ENCODE measurements at places on chromosomes 16 and 17. TPM values are rescaled to one million over a fixed set of nuclear protein-coding genes. Genes with fewer than 3 reads are reported as not detected.

GRCh38 chr16:12260647-12261262 is 284.2 kb downstream of the SNX29 start:
- peak; percentile 85 for DNase-seq

GRCh38 chr17:11901931-11902330 is 95.3 kb downstream of the ZNF18 start:
- DNase-seq = no peak

The CRISPLD2 gene
- 2.0 TPM for total RNA-seq

The HCRT gene
- 0.26 TPM for total RNA-seq

The HOXB8 gene
- not detected for total RNA-seq

The LRRC75A gene
- total RNA-seq = 3.3 TPM

Data from H7 (cell line).